ENCODE measurements at places on chromosomes 7 and 10.

DNA sequence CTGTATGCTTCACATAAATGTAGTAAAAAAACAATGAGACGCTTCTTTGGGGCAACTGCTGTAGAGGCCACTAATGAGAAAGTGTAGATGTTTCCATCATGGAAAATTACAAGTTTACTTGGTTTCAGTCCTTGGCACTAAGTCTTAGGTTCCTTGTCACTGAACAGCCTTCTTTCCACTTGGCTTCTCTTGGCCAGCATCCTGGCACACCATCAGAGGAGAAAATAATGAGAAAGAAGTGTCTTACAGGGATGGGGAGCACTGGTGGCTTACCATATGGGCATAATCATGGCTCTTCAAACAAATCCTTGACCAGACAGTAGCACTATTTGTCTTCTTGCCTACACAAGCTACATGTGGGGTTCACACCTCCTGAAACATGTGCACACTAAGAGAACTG lies 22.5 kb upstream of the SH3PXD2A start:
- DNase-seq: no peak

DNA sequence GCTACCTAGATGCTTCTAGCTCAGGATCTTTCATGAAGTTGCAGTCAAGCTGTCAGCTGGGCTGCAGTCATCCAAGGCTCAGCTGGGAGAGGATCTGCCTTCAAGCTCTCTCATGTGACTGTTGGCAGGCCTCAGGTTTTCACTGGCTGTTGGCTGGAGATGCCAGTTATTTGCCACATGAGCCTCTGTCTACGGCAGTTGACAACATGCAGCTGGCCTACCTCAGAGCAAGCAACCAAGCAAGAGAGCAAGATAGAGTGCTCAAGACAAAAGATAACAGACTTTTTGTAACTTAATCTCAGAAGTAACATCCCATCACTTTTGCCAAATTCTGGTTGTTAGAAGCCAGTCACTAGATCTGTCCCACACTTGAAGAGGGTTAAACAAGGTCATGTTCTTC lies 125.8 kb downstream of the TPST1 start:
- no peak for DNase-seq

DNA sequence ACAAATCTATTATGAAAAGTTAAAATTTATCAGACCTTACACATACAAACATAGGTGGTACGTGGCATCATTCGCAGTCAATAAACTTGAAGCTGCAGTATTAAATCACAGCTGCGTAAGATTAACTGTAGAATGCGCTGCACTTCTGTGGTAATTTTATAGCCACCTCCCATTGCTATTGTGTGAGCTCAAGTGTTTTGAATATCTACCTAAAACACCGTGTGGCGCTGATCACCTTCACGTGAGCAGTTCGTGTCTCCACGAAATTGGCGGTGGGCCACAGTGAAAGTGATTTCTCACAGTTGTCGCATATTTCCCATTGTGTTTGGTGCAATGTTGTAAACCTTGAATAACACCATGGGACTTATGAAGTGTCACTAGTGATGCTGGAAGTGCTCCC lies 102.8 kb downstream of the PLPP4 start:
- DNase-seq: no peak

- peak; percentile 45 for DNase-seq
These were observed 56.9 kb downstream of the NEUROG3 start for GRCh38 chr10:69516316-69516715.

DNA sequence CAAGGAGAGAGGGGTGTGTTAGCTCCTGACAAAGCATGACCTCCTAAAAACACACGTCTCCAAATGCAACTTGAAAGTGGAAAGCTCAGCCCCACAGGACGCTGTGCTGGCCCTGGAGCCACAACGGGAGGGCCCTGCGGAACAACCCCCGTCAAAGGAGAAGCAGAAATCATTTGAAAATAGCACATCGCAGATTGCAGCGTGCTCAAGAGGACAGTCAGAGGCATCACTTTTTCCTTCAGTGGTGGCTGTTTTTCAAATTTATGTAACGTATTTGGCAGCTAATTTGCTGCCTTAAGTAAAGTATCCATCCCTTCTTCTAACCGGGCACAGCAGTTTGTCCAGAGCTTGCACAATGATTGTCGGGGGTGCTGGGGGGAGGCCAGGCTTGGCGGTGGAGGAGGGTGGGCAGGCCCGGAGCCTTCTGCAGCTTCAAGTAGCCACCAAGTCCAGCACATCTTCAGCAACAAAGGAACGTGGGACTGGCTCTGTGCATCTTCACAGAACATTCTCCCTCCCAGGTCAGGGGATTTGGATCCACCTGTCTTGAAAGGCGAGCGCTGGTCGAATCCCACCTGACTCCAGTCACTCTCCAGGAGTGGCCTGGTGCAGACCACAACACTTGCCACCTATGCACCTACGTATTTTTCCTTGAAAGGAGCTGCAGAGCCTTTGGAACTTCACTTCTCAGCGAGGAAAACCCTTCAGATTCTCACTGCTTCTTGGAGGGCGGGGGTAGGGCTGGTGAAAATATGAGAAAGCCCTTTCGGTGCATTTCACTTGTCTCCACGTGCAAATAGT lies 346.3 kb downstream of the DNAJB6 start:
- no peak for DNase-seq

DNA sequence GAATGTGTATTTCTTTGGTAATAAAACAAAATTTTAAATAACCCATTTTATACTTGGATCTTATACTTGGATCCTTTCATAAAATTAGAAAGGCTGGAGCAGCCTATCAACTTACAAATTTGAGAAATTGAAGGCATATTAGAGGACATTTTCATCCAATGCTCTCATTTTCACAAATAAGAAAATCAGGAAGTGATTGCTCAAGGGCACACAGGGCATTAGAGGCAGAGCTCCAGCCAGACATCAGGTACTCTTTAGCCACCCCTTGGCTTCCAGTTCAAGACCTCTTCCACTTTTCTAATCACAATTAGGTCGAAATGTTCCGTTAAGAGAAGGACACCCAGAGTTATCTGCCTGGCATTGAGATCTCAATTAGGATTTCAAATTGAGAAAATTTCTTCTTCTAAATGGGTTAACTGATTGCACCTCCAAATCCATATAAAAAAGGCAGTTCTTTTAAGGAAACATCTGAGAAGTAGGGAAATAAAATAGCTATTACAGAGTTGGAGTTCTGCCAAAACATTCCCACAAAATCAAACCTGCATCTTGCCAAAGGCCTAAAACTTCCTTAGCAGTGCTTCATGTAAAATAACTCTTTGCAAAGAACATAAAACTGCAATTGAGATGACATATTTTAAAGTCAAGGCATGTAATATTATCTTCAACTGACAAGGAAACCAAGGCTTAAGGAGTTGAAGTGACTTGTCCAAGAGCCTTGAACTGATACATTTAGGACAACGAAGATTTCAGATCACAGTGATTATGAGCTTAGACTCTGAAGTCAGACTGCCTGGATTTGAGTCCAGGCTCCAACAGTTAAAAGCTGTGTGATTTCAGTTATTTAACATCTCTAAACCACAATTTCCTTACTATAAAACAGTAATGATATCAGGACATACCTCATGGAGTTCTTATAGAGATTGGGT lies 2.4 kb downstream of the ACTA2 start:
- DNase-seq: no peak

DNA sequence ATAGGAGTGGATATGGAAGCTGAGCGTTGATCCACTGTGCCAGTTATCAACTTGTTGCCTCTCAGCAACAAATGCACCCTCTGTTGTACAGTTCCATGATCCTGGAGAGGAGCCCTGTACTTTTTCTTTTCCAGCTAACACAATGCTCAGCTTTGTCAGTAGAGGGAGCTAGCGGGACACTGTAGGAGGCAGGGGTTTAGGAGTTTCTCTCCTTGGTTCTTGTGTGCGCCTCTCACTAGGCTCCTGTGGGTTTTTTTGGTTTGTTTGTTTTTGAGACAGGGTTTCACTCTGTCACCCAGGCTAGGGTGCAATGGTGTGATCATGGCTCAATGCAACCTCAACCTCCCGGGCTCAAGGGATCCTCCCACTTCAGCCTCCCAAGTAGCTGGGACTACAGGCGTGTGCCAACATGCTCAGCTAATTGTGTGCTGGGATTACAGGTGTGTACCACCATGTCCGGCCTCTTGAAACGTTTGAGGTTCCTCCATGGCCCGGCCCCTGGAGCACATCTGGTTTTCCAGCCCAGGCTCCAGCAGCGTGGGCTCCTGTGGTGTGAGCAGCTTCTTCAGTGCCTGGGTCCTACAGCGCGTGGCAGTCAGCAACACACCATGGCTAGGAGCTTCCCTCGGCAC lies 12.0 kb upstream of the MARVELD1 start:
- peak; percentile 75 for DNase-seq

GRCh38 chr10:867807-868206 lies 63.7 kb downstream of the LARP4B start:
- DNase-seq: no peak

GRCh38 chr7:2602406-2603043 lies 29.3 kb upstream of the TTYH3 start:
- DNase-seq: peak; percentile 50

DNA sequence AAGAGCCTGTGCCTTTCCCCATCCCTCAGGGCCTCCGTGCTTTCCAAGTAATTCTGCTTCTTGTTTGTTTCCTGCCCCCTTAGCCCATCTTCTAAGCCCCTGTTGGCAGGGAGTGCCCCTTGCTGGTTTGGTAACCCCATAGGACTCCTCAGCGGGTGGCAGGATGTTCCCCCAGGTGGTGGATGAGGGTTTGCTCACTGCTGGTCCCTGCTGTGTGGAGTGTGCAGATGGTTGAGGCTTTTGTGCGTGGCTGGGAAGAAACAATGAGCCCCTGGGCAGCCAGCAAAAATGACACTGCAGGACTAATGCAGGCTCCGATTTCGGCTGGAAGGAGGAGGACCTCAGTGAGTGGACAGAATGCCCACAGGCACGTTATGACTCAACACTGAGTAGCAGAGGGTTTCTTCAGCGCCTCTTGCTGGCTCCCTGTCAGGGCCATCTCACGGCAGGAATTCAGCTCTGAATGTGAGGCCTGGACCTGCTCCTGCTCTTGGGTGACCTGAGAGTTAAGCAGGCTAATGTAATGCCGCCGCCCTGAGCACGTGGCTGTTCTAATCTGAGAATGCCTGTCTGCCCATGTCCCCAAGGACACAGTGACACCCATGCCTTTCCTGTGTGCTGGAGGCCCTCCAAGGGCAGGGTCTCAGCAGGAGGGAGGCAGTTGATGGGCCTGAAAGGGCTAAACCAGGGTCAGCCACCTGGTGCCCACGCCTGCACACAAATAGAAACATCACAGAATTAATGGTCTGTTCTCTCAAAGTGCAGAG lies 16.6 kb downstream of the BAG3 start:
- DNase-seq: peak; percentile 96

DNA sequence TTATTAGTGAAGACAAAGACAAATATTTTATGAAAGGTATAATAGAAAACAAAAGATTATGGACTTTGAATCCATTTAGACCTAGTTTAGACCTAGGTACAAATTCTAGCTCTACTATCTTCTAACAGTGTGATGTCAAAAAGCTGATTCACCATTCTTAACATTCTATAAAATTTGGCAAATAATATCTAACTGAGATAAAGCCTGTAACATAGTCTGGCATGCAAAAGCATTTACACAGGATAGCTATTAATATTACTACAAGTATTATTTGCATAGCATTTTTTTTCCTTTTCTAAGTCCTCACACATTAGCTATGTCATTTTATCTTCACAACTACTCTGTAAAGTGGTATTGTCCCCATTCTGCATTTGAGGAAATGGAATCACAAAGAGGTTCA lies 179.6 kb upstream of the LRRTM3 start:
- no peak for DNase-seq

DNA sequence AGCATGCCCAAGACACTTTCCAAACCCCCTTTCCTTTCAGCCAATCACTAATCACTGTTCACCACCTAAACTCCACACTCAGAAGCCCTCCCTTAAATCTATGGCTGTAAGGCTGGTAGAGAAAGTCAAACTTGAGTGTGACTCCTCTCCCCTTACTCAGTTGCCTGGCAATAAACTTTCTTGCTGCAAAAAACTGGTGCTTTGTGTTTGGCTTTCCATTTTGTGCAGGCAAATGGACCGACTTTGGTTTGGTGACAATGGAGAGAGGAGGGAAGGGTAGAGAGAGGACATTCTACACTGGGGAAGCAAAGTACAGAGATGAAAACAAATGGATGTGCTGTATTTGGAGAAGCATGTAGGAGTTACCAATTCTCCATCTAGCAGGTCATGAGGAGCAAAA lies 84.9 kb downstream of the SLC25A13 start:
- no peak for DNase-seq
